GOT3 (cell line): ENCODE measurements at places on chromosomes 5 and 9.

DNA sequence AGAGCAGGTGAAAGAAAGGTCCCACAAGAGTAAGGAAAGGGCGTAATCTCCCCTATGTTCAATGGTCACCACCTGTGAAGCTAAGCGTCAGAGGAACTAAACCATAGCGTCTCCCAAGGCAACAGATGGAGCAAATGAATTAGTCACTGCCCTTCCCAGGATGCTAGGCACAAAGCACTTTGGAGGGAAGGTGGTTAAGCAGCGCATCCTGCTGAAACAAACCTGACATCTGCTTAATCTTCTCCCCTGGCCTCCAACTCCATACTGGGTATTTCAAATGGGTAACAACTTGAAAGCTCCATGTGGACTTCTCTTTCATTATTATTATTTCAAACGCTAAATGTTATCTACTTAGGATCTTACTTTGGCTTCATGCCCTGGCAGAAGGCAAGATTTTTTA, 227.3 kb downstream of the MLLT3 start:
- DNase-seq, result no peak

GRCh38 chr5:134600600-134600999, 32.0 kb downstream of the SAR1B start:
- no peak for DNase-seq

- no peak for DNase-seq
Observed at GRCh38 chr5:170644501-170644900, 139.0 kb upstream of the GABRP start.

DNA sequence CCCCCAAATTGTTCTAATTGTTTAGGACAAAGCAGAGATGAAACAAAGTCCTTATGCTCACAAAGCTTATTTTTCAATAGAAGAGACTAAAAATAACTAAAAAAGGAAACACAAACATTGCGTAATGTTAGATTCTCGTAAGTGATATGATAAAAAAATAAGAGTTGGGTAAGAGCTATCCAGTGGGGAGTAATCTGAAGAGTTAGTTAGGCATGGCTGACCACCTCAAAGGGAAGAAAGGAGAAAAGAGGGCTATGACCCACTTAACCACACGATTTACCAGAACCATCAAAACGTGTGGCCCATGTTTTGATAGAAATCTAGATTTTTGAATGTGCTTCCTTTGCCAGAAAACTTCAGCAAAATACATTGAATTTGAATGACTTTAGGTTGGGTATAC, 1296.8 kb upstream of the NUDT12 start:
- no peak for DNase-seq

- DNase-seq, result no peak
Observed at GRCh38 chr5:55533521-55534435, 986 bp downstream of the PLPP1 start.

GRCh38 chr9:128819716-128820664, 1.7 kb downstream of the ENDOG start:
- DNase-seq, result no peak

- no peak for DNase-seq
Observed at GRCh38 chr9:87193151-87193550, 245.8 kb upstream of the GAS1 start.

DNA sequence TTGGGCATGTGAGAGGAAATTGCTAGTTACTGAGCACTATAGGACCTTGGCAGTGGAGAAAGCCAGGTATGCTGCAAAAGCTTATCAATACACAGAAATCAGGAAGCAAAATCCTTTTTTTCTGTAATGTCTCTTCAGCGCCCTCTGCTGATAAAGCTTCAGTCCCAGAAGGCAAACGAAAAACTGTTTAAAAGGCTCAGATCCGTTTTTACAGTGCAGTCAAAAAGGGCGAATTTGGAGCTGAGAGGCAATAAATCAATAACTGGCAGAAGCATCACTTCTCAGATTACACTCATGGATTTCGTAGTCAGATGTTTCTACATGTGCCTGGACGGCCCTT, 1.1 kb upstream of the MAN2A1 start:
- no peak for DNase-seq

DNA sequence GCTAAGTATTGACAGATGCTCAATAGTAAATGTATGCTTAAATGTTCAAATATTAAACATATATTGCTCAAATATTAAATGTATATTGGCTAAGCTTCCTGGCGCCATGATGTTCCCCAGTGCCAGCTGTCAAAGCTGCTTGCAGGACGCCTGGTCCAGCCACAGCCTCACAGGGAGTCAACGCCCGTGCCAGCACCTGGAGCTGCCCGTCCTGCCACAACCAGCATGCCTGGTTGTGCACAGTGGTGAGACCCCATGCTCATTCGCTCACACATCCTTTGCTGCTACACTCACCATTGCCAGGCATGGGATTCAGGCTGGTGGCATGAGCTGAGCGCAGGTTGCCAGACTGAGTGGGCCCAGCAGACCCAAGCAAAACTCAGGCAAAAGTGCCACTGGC, 926.9 kb upstream of the EDIL3 start:
- DNase-seq, result no peak

DNA sequence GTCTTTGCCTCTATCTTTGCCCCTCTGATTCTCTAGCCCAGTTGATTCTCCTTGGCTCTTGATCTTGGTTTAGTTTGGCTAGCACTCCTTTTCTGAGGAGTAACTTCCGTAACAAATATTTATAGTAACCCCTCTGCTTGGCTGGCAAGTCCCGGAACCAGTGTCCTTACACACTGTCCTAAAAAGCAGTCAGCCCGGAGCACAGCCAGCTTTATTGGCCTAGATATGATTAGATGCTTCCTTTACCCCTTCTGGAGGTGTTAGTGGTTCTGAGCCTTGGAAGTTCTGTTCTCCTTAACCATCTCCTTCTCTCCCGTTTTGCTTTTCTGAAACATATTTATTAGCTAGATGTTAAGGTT, 17.0 kb upstream of the MSMP start:
- no peak for DNase-seq

GRCh38 chr5:66284588-66285342, 140.7 kb downstream of the SREK1 start:
- DNase-seq, result no peak

DNA sequence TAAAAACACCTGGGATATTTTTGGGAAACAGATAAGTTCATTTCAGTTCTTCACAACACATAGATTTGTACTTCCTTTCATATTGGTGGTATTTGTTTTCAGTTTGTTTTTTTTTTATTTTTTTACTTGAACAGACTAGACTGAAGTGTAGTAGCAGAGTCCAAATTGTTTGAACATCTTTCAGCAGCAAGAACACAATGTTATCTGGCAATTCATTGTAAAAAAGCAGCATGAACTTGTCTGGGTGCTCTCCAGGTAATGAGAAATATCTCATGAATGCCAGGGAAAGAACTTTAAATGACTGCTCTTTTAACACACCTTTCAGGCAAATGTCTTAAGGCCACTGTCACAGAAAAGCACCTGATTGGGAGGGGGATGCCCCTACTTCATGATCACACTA, 113.4 kb downstream of the ARL15 start:
- no peak for DNase-seq

DNA sequence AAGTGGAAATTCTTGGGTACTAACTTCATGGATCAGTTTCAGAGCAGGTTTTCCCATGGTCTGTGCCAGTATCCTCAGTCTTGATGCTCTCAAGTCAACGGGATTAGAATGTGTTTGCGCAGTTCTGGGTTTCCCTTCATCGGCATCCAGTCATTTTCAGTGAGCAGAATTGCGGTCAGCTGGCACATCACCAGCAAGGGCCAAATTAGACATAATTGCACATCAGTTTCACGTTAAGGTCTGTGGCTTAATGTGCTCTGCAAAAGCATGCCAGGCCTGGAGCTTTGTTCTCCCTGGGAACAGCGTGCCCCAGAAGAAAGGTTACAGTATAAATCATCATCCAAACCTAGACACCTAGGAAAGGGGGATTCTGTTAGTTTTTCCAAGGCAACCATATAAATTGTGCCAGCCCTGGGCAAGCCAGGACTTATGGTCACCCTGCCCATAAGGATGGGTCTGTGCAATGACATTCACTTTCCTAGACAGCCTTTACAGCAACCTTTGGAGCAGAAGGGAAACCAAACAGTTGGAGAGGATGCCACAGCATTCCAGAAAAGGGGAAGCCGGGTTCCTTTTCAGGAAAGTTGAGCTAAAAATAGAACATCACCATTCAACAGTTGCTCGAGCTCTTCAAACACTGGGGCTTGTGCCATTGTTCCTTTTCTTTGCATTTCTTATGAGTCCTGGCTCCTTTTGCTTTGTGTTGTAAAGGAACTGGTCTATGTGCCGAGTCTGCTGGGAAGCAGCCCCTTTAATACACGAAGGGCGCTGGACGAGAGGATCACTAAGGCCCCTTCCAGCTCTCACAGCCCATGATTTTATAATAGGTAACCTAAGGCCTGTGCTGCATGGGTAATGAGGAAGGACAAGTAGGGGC, 23.1 kb downstream of the IQGAP2 start:
- DNase-seq, result no peak

- no peak for DNase-seq
Observed at GRCh38 chr9:27468000-27468399, 56.1 kb upstream of the IFNK start.

DNA sequence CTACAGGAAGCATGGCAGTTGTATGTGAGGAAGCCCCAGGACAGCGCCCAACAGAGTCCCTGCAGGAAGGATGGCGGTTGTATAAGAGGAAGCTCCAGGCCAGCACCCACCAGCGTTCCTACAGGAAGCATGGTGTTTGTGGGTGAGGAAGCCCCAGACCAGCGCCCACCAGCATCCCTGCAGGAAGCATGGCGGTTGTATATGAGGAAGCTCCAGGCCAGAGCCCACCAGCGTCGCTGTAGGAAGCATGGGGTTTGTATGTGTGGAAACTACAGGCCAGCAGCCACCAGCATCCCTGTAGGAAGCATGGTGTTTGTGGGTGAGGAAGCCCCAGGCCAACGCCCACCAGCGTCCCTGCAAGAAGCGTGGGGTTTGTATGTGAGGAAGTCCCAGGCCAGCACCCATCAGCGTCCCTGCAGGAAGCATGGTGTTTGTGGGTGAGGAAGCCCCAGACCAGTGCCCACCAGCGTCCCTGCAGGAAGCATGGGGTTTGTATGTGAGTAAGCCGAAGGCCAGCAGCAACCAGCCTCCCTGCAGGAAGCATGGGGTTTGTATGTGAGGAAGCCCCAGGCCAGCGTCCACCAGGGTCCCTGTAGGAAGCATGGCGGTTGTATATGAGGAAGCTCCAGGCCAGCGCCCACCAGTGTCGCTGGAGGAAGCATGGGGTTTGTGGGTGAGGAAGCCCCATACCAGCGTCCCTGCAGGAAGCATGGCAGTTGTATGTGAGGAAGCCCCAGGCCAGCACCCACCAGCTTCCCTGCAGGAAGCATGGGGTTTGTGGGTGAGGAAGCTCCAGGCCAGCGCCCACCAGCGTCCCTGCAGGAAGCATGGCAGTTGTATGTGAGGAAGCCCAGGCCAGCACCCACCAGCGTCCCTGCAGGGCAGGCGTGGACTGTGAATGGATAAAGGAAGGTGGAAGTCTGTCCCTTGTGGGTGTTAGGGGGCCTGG, 79.0 kb downstream of the DAP start:
- no peak for DNase-seq

DNA sequence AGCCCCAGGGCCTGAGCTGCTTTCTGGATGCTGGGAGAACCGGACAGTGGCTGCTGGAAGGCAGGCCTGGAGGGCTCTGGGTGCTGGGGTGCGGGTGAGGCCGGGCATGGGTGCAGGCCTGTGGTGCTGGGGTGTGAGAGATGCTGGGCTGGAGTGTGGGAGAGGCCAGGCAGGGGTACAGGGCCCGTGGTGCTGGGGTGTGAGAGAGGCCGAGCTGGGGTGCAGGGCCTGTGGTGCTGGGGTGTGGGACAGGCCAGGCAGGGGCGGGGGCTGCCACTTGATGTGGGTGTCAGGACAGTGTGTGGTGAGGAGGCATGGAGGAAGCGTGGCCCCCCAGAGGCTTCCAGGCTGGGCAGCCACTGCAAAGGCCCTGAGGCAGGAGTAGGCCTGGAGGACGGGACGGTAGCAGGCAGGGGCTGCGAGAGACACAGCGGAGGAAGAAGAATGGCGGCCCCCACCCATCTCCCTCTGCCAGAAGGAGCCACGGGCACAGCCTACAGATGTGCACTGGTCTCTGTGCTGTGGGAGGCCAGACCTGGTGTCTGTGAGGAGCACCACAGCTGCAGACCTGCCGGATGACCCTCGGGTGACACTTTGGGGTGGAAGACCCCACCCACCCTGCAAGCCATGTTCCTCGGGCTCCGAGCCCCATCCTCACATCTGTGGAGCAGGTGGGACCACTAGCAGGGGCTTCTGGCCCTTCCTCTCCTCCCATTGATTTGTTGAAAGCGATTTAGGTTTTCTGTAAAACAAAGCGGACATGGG, 9.3 kb downstream of the NKD2 start:
- DNase-seq, result no peak

GRCh38 chr9:135816651-135816970, 90.7 kb downstream of the CAMSAP1 start:
- DNase-seq, result no peak

GRCh38 chr5:23026252-23027170, 173.4 kb upstream of the CDH12 start:
- no peak for DNase-seq

- no peak for DNase-seq
Observed at GRCh38 chr5:91059409-91059808, 323.7 kb downstream of the ARRDC3 start.

DNA sequence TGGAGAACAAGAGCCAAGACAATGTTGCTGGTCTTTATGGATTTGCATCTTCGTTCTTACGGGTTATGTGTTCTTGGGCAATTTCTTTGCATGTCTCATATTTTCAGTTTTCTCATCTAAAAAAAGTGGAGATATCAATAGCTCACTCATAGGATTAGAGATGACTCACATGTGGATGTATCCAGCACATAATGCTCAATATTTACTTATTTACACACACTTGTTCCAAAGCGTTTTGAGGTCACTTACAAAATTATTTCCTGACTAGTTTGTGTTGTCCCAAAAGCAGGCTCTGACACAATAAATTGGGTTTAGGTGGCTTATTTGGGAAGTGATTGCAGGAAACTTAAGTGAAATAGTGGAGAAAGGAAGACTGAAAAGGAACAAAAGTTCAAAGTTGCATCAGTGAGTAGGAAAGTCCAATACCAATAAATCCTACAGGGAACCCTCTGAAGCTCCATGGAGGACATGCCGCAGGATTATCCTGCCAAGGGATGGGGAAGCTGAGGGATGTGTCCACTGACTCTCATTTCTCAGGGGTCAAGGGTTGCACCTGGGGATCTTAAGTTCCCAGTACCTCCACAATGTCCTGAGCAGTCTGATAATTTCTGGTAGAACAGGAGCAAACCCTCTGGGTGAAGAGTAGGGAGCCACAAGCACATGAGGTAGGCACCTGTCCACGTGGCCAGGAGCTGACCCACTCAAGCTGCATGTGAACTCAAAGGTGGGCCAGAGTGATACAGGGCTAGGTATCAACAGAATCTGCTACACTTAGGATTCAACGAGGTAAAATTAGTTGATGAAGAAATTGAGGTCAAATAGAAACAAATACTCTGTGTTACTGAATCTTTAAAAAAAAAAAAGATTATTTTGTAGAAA, 37.4 kb upstream of the SLC44A1 start:
- no peak for DNase-seq
